ENCODE measurements at places on chromosomes 5 and 9.

DNA sequence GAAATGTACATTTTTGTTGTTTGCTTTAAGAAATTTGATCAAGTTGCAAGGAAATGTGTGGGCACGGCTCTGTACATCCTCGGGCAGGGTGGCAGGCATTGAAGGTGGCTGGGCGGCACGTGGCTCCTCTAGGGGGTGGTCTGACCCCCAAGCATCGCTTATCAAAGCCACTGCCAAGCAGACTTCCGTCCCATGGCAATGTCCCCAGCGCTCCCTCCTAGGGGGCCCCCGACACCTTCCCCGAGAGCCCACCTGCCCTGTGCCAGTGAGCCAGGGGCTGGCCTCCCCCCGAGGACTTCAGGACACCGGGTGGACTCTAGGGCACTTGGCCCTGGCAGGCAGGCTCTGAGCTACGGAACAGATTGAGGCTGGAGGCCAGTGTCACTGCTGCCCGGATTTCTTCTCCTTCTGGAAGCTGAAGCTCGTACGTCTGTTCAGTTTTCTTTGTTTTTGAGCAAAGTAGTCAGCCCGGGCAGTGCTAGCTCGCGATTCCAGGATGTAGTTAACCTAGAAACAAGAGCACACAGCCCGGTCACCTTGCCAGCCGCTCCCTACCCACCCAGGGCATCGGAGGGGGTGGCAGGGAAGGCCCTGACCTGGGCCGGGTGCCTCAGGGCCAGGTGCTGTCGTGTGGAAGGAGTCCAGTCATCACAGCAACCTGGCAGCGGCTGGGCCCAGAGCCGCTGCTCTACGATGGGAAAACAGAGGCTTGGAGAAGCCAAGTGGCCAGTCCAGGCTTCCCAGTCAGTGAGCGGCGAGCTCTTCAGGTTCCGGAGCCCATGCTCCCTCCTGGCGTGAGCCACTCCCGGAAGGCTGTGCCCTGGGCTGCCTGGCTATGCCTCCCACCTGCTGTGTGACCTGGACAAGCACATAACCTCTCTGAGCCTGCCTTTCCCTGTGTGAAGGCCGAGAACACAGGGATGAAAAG lies 177.1 kb downstream of the GAPVD1 start:
- no peak for DNase-seq

- DNase-seq: no peak
These were observed 74.0 kb downstream of the IQGAP2 start for GRCh38 chr5:76477061-76477460.

DNA sequence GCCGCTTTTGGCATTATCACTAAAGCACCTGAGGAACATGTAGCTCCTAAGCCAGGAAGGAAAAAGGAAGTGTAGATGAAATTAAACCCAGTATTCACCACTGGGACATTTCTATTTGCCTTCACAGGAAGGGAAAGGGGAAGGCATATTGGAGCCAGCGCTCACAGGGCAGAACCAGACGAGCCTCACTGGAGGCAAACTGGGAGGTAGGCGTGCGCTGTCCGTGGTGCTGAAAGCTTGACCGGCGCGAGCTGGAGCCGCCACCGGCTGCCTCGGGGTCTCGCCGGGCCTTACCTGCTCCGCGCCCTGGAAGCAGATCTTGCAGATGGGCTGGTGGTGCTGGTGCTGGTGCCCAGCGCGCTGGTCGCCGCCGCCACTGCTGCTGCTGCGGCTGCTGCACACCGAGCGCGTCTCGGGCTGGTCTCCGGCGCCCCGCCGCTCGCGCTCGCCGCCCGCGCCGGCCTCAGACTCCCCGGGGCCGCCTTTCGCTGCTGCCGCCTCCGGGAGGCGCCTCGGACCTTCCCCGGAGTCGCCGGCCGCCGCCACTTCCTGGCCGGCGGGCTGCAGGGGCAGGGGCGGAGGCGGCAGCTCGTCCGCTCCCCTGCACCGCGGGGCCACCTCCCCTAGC lies 732 bp downstream of the MARCHF11 start:
- no peak for DNase-seq

GRCh38 chr5:123092696-123093095 lies 3.7 kb downstream of the PRDM6 start:
- DNase-seq: no peak

DNA sequence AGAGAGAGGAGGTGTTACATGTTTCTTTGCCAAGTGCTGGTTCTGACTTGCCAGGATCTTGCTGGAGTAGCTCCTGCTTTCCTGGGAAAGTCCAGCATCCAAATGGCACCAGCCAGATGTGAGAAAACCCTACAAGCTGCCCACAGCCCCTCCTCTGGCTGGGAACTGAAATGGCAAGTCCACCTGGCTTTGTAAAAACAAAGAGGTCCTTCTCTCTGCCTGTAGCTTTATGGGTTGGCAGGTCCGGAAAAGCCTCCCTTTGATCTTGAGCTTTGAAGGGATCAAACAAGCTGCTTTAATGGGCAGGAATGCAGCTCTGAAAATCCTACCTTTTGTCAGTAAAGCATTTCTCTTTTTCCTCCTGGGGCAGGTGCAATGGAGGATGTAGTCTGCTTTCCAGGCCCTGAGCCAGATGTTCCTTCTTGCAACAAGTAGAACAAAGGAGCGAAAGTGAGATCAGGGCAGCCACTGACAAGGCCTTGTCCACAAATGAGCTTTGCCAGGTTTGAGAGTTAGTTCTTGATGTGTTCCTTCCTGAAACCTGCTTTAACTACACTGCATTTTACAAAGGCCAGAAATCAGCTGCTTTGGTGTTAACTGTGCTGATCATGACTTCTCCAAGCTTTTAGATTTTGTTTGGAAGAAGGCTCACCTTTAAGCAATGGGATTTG lies 456.7 kb downstream of the ZNF608 start:
- DNase-seq: no peak

DNA sequence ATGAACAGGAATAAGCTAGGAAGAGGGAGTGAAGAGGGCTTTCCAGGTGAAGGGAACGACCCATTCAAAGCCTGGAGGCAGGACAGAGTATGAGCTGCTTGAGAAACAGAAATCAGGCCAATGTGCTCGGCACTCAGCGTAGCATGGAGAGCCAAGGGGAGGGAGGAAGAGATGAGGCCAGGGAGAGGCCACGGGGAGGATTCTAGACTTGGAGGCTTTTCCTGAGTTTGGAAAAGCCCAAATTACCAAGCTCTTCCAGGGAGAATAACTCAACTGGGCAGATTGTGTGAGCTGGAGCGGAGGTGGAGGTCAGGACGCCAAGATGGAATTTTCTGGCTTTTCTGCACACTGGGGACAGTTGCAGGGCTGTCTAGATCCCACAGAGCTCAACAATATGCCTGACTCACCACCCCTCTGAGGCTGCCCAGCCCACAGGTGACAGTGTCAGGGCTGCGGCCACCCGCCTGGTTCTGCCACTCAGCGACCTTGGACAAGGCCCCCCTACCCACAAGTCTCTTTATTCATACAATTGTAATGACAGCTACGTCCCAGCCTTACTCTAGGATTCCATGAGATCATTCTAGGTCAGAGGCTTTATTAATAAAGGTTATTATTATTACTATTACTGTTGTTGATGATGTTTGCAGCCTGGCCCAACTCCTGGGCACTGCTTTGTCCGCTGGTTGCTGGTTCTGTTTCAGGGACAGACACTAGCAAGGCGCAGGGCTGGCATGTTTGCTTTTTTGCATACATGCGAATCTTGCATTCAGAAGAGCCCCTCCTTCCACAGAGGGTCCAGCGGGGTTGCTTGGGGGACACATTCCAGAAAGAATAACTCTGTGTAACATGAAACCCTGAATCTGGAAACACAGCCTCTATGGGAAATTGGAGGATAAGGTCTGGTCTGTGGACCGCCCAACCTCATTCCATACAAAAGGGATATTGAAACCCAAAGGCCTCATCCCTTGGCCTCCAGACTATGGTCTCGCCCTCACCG lies 9.4 kb upstream of the LMX1B start:
- no peak for DNase-seq

- no peak for DNase-seq
These were observed 112.9 kb downstream of the SPATA31D1 start for GRCh38 chr9:82101475-82101874.

DNA sequence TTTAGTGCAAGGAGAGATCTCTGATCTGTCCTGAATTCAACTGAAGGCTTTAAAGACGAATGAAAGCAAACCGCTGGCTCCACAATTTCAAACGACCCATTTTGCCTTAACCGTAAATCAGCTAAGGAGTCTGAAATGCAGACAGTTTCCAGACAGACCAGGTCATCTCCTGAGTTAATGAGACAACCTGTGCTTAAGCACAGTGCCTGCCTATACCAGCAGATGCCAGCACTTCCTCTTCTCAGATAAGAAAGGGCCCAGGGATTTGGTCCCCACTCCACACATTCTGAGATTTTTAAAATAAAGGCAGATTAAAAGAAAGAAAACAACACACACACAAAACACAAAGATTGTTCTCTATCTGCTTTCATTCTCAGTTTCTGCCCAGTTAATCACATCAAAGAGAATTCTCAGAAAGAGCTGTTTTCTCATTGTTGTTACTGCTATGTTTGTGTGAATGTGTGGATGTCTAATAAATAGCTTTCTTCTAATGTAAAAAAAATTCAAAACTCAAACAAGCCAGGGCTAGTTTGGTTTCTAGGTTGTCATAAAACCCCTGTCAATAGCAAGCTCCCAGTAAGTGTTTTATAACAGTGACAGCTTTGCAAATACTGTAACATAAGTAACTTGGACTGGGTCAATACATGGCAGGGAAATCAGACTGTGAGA lies 157.7 kb upstream of the SLC24A2 start:
- no peak for DNase-seq

- no peak for DNase-seq
These were observed 140.0 kb downstream of the SIL1 start for GRCh38 chr5:139058121-139058520.

DNA sequence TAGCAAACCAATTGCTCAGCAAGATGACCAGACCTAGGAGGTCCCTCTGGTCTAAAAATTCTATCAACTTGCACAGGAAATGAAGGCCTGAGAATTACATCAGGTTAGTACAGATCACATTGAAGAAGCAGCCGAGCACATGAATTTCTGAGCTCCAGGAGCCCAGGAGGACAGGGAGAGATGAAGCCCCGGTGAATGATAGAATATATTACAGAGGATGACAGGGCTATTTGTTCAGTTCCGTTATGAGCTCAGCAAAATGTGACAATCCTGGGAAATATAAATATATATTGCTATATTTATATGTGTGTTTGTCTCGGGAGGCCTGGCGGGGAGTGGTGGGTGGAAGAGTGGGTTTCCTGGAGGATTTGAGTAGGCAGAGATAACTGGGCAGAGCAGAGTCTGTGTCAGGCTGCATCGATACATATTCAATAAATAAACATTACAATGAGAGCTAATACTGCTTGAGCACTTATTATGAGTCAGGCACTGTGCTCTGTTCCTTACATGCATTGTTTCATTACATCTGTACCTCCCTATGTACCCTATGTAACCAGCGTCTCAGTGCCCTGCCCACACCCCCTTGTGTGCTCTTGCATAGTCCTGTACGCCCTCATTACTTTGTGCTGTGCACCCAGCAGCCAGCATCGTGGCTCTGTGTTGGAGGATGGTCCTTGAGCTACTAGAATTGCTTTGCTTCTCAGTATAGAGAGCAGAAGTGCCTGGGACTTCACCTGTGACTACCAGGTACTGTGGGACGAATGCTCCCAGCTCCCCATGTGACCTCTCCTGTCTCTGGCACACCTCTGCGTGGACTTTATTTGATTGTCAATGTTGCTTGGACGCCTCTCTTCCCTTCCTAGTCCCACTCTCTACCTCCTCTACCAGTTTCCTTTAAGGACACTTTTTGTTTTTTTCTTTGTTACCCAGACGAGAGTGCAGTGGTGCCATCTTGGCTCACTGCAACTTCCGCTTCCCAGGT lies 58.1 kb upstream of the KLF9 start:
- DNase-seq: no peak

GRCh38 chr9:126270556-126270955 lies 56.1 kb upstream of the MVB12B start:
- no peak for DNase-seq

DNA sequence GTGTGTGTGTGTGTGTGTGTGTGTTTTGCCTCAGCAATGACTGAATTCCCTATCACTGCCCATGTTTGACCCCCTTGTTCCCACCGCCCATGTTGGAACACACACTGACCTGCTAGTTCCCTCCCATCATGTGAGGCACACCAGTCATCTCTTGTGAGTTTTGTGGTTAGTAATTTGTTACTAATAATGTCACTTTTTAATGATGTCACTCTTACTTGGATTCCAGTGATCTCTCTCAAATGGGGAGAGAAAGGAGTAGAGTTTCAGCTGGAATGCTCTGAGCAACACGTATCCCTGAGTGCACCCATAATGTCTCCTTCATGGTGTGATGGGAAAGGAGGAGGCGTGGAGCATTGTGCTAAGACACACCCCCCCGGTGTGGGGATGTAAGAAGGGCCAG lies 172.6 kb downstream of the SH3GL2 start:
- no peak for DNase-seq

DNA sequence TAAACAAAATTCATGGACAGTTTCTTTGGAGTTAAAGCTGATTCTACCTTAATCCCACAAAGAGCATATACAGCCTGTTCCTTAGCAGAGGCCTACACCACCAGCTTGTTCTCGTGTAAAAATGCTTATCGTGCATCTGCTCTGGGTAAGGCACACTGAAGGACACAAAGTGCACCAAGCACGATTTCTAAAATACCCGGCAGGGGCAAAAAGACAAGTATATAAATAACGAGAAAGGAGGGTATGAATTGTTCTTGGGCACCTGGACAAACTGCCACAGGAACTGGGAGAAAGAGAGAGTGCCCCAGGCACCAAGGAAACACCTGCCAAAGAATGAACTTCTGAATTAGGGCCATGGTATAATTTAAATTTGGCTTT lies 25.3 kb downstream of the NSUN2 start:
- DNase-seq: no peak

GRCh38 chr5:107878661-107879060 lies 207.9 kb upstream of the EFNA5 start:
- no peak for DNase-seq

- no peak for DNase-seq
These were observed 39.2 kb upstream of the PCA3 start for GRCh38 chr9:76725011-76725546.

GRCh38 chr9:94176608-94177007 lies 82.5 kb upstream of the ZNF169 start:
- DNase-seq: no peak

DNA sequence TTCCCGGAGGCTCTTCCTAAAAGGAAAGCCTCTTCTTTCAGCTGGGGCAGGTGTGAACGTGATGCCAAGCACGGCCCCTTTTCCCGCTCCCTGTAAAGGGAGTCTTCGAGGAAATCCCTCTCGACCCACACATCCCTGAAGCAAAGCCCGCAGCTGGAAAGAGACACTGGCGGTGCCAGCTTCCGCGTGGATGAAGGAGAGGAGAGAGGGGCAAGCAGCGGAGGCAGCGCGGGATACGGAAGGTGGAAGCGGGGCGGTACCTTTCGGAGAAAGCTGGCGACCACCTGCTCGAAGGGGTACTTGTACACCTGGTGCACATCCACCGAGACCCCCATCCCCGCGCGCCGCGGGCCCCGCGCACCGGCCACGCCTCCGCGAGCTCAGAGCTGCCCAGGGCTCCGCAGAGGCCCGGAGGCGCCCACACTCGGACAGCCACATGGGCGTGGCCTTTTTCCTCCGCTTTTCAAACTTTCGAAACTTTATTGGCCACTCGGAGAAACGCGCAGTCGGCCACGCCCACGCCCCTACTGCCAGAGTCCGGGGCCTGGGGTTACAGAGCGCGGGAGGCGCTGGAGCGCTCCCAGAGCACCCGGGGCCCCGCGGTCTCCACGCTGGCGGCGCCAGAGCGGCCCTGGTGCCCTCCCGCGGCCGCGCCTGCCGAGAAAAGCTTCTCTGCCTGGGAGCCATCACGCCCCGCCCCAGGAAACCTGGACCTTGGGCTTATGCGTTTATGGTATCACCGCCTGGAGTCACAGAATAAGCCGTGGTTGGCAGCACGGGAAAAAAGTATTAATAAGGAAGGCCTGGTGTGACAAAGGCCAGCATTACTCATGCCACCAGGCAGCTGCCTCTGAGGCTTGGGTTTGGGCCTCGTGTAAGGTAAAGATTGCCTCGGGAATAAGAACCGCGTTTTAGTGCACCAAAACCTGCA lies at the start of gene PRELID2:
Gene PRELID2 (minus strand): TSS at position 426 of the 931 bp plus-strand sequence. CDS start 91 bp downstream, at position 335.
- DNase-seq: peak; percentile 59
